ENCODE measurements at places on chromosomes 13 and 19.

DNA sequence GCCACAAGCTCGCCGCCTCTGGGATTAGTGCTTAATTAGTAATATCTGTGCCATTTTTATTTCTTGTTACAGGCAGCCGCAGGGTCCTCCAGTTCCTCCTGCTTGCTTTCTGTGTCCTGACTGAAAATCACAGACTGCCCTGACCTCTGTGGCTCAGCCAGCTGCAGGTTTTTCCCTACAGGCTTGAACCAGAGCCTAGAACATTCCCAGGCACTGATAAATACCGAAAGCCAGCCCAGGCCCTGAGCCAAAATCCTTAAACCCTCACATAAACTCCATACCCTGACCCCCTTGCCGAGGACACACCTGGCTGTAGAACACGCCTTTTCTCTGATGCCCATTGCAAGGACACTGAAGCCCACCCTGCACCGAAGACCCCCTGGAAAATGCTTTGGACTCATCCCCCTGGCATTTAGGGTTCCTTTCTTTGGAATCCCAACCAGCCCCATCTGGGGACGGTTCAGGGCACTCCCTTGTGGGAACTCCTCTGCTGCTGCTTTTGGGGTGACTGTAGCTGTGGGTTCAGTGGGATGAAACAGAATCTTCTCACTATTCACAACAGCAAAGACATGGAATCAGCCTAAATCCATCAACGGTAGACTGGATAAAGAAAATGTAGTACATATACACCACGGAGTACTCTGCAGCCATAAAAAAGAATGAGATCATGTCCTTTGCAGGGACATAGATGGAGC, 15.5 kb downstream of the DPP9 start:
- DNase-seq = no peak

GRCh38 chr13:110890279-110891165, 24.3 kb downstream of the ANKRD10 start:
- DNase-seq = no peak

DNA sequence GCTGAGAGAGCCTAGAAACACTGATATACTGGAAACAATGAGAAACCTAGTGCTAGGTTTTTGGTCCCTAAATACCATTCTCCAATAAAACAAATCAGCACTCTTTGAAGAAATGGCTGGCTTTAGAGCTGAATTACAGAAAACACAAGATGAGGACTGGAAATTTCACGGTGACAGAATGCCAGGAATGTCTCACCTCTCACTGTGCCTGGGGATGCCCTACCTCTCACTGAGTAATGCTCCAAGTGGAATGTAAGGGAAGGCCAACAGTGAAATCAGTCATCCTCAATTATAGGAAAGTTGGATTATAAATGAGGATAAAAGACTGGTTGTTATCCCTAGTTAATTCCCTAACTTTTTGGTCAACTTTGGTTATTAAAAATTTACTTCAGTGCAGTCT, 259.0 kb downstream of the NALCN start:
- no peak for DNase-seq

DNA sequence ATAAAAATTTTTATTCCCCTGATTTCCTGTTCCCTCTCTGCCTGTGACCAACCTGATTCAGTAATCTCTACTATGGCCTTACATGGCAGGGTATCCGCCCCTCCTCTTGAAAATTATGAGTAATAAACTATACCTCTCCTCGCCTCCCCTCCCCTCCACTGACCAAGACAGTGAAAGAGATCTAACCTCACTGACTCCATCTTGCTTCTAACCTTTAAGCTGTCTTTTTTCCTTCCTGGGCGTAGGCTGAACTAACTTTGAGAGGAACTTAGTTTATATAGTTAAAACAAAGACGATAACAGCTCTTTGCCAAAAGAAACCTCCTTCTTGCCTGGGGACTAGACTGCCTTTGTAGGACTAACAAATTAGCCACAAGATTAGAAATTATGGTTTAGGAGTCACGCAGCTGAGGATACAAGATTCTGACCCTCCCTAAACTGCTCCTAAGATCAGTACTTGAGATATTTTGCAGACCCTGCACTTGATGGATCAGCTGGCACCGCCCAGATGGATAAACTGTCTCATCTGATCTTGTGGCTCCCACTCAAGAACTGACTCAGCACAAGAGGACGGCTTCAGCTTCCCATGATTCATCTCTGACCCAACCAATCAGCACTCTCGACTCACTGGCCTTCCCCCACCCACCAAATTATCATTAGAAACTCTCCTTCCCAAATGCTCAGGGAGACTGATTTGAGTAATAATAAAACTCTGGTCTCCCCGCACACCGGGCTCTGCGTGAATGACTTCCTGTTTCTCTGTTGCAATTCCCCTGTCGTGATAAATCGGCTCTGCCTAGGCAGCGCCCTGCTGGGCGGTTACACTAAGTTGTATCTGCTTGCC, 187.1 kb downstream of the TDRD3 start:
- no peak for DNase-seq

DNA sequence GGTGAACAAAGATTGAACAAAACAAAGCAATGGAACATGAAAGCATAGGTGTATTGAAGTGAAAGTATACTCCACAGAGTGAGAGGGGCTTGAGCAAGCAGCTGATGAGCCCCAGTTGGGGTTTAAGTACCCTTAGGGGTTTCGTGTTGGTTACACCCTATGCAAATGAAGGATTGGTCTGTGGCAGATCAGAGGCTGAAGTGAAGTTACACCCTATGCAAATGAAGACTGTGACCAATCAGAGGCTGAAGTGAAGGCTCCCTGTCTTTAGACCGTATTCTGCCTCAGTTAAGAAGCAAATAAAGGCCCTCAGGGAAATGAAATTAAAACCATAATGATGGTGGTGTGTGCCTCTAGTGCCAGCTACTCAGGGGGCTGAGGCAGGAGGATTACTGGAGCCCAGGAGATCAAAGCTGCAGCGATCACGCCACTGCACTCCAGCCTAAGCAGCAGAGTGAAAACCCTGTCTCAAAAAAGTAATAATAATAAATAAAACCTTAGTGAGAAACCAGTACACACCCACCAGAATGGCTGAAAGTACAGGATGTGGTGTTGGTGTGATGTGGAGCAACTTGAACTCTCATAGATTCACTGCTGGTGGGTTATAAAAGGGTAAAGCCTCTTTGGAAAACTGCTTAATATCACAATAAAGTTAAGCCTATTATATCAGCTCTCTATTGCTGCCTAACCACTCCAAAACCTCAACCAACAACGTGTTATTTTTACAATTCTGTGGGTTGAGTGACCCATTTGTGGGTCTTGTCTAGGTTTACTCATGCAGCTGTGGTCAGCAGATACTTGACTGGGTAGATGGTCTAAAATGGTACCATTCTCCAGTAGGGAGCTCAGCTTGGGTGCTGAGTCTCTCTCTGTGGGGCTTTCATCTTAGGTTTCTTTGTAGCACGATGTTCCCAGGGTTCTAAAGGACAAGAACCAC, 12.8 kb upstream of the UPF3A start:
- no peak for DNase-seq

GRCh38 chr13:31088826-31089420, 72.8 kb downstream of the HSPH1 start:
- no peak for DNase-seq

- DNase-seq = peak; percentile 71
Observed at GRCh38 chr19:2266183-2266993, 10.2 kb upstream of the JSRP1 start.

GRCh38 chr13:101978552-101979315, 423.1 kb downstream of the FGF14 start:
- no peak for DNase-seq

DNA sequence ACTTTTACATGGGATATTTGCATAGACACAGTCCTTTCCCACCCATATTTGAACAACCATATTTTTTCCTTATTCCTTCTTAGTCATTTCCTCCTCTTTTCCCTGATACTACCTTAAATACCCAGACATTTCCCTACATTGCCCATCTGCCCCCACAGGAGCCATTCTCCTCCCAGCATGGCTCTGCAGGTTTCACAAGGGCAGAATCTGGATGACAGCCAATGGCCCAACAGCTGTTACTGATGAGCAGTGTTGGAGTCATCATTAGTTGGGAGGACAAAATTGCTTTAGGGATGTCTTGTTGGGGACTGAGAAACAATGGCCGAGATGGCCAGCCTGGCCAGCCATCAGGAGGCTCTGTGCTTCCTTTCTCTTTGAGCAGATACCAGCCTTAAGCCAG, 209.5 kb downstream of the KLF5 start:
- no peak for DNase-seq

GRCh38 chr19:10134040-10134439, 14.3 kb upstream of the EIF3G start:
- no peak for DNase-seq

- no peak for DNase-seq
Observed at GRCh38 chr19:13366529-13367143, 139.6 kb downstream of the CACNA1A start.

- peak; percentile 78 for DNase-seq
Observed at GRCh38 chr19:37251308-37252229, 33.6 kb downstream of the ZNF383 start.

DNA sequence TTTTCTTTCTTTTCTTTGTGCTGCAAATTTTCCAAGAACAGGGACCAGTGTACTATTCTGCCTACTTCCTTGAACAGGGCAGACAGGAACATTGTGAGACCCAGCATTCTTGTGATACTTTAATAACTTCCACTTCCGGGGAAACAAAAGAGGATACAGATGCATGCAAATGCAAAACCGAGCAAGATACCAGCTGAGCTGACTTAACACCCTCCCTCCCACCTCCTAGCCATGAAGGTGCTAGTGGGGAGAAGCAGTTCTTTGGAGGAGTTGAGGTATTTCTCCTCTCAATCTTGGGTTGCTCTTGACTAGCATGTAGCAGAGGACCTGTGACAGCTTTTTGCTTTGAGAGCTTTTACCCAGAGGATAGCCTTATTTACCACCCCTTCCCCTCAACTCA, 111.2 kb downstream of the KLF5 start:
- DNase-seq = no peak

- DNase-seq = no peak
Observed at GRCh38 chr13:72316716-72317115, 410.7 kb downstream of the MZT1 start.

- no peak for DNase-seq
Observed at GRCh38 chr13:112457485-112457884, 81.3 kb downstream of the SPACA7 start.

DNA sequence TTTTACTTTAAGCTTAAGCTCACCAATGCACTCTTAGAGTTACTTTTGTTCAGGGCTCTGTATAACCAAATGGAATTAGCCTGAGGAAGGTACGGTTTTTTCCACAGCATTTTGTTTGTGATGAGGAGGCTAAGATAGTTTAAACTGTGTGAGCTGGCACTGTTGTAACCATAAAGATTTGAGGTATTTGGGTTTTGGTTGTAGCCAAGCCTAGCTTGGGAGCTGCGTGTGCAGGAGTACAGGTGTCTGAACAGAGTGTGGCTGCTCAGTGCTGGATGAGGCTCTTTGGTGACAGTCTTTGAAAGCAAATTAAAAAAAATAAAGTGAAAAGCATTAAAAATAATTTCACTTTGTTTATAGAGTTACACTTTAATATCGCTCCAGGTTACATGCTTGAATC, 56.0 kb downstream of the ARHGEF7 start:
- no peak for DNase-seq

GRCh38 chr13:52804202-52804641, 44.2 kb downstream of the PCDH8 start:
- no peak for DNase-seq

- no peak for DNase-seq
Observed at GRCh38 chr19:39349326-39349725, 7.1 kb downstream of the SAMD4B start.

DNA sequence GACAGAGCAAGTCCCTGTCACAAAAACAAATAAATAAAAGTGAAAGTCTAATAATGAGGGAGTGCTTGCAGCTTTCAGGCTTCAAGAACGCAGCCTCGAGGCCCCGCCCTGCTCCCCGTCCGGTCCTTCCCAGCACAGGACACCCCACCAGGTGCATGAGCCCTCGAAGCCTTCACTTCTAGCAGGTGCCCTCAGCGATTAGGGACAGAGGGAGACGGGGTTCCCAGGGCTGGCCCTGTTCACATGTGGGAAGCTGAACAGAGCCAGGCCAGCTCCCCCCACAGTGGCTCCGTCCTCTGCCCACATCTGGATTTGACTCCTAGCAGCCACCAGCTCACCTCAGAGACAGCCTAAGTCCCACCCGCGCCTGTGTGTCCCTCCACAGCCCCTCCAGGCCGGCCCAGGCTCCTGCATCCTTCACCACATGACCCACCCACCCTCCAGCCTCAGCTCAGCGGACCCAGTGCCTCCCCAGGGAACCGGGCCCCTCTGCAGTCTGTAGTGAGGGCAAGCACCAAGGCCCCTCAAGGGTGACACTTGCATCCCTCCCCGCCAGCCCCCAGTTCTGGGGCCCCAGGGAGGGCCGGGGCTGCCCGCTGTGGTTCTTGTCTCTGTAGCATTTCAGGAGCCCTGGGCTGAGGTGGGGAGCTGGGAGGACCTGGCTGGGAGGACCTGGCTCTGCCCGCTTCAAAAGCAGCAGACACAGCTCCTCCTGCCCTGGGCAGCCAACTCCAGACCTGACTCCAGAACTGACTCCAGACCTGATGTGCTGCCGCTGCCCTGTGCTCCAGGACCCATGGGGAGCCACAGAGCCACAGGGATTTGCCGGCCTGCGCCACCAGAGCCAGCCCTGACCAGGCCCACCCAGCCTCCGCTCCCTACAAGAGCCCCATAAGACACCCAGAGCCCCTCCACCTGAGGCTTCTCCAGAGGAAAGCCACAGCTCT, 27.2 kb downstream of the GPX4 start:
- DNase-seq = no peak

DNA sequence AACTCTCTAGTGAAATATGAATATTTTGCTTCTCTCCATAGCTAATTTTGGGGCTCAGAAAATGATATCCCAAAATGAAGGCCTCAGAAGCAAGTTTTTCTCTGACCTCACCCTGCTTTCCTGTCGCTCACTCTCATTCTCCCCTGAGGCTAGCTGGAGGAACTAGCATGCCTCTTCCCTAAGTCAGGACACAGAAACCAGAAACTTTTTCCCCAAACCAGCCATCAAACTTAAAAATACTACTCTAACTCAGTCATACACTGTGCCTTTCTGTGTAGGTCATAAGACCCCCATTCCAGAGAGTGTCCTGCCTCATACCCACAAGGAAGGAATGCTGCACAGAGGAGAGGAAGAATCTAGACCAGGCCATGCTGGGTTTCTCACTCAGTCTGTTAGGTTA, 329.6 kb downstream of the PCDH20 start:
- DNase-seq = no peak

DNA sequence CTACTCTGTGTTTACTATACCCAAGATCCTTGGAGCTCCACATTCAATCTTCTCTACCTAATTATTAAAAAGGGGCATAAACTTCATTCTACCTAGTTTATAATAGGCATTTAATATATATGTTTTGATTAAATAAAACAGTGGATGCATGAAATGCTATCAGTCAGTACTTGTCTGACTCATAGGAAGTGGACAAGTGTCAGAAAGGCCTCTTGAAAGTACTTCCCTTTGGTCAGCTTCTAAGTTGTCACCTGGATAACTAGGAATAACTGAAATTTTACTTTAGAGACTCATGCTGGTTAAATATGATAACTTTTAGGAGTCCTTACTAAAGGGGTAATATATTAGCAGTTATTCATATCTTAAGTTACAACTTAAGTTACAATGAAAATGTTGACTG, 329.8 kb downstream of the KLF5 start:
- no peak for DNase-seq

Measured in naive B cell (primary cell).